ENCODE measurements at places on chromosomes 2 and 18.

GRCh38 chr2:25491003-25491696, 149.4 kb upstream of the DNMT3A start:
- no peak for DNase-seq

GRCh38 chr2:121969166-121969565, 213.7 kb downstream of the TSN start:
- DNase-seq = peak; percentile 87

DNA sequence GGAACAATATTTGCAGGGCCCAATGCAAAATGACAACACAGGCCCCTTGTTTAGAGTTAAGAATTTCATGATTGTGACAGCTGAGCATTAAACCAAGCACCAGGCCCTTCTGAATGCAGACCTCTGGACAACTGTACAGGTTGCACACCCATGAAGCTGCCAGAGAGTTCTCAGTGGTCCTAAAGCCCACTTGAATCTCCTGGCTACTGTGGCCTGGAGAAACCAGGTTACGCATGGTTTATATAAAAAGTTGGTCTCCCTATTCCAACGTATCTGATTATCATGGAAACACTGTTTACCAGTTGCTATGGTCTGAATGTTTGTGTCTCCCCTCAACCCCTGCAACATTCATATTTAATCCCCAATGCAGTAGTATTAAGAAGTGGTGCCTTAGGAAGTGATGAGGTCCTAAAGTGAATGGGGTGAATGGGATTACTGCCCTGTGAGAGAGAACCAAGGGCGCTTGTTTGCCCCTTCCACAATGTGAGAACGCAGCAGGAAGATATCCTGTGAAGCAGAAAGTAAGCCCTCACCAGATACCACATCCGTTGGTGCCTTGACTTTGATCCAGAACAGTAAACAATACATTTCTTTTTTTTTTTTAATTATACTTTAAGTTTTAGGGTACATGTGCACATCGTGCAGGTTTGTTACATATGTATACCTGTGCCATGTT, 48.0 kb upstream of the ANXA4 start:
- no peak for DNase-seq

DNA sequence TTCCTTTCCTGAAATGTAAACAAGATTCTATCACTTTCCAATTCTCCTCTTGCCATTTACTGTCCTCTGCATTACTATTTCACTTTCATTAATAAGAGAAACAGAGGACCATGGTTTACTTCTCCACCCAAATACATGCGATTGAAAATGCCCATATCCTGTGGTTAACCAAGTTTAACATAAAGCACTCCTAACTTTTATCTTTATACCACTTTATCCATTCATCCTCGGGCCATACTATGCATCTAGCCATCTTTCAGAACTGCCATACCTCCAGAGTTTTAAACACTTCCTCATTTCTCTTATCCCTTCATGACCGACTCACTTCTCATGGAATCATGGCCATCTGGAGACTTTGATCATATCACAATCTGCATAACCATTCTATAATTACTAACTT, 1182.3 kb downstream of the CNTNAP5 start:
- peak; percentile 2 for DNase-seq

- no peak for DNase-seq
Measured at GRCh38 chr2:216206821-216207220, 97.7 kb downstream of the XRCC5 start.

DNA sequence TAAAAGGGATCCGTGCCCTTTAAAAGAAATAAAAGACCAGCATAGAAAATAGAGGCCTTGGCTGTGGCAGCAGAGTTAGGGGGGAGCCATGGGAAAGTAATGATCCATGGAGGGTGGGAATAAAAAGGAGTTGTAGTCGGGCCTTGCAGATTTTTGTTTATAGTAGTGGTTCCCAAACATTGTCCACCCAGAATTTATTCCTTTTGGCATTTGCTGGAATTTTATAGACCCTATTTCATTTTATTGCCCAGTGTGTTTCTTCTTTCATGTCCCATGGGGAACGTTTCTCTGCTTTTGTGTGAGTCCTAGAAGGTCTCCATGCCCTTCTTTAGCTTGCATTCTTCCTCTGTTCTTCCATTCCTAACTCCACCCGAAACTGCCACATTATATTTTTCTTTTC, 222.2 kb downstream of the LTBP1 start:
- no peak for DNase-seq

DNA sequence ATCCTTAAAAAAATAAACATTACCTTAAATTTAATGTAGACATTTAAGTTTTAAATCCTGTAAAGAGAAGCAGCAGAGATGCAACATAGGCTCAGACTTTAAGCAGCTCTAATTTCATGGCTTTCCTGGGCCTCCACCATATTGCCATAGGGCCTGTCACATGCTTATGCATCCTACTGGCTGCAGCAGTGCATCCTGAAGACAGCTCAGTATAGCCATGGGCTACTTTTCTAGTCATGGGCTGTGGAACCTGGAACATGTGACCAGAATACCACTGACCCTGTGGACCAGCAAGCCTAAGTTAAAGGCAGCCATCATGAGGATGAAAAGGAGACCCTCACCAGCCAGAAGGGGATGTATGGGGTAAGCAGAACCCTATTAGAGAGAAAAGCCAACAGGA, 10.7 kb downstream of the RMP24 start:
- DNase-seq = no peak

DNA sequence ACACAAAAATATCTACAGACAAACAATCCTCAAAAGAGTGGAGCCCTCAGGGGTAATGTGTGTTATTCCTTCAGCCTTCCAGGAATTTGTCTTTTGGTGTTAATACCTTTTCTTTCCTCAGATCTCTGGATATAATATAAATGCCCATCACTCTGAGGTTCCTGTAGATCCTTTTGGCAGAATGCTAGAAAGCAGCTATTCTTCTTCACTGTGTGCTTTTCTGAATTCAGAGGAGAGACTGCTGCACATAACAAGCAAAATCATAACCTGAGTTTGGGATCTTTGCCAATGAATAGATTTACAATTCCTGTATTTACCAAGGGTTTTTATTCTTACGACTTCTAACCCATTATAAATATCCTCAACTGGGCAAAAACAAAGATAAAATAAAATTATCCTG, 57.3 kb downstream of the KLF7 start:
- no peak for DNase-seq

DNA sequence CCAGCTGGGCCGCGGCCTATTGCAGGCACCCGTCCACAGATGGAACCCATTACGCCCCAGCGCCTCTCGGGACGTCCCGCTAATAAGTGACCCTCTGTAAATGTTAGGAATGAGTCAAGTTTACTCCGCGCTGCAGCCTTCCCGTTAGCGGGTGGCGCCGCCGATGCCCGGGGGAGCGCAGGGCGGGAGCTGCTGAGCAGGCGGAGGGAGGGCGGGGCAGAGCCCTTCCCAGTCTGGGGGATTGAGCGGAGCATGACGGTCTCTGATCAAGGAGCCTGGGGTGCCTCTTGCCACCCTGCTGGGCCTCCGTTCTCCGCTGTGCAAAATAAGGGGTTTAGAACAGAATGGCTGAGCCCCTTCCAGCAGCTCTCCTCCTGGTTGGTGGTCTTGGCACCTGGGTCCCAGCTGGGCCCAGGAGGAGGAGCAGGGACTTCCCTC, 10.5 kb downstream of the CROCC2 start:
- DNase-seq = no peak

- peak; percentile 57 for DNase-seq
Measured at GRCh38 chr2:152635635-152636298, 81.5 kb downstream of the PRPF40A start.

GRCh38 chr2:30206461-30207430, 24.6 kb upstream of the LBH start:
- DNase-seq = peak; percentile 12

- DNase-seq = no peak
Measured at GRCh38 chr2:156852681-156853080, 404.8 kb upstream of the GALNT5 start.
